ENCODE measurements at places on chromosomes 3 and 15.

- no peak for DNase-seq
Measured at GRCh38 chr15:48190932-48191573, 412 bp upstream of the CTXN2 start.

DNA sequence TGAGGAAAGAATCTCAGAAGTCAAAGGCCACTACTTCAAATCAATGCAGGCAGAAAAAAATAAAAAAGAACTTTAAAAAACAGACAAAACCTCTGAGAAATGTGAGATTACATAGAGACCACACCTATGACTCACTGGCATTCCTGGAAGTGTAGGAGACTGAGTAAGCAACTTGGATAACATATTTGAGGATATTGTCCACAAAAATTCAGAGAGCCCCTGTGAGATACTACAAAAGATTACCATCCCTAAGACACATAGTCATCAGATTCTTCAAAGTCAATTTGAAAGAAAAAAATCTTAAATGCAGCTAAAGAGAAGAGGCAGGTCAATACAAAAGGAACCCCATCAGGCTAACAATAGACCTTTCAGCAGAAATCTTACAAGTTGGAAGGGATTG lies 887.3 kb downstream of the NTRK3 start:
- DNase-seq, result no peak

DNA sequence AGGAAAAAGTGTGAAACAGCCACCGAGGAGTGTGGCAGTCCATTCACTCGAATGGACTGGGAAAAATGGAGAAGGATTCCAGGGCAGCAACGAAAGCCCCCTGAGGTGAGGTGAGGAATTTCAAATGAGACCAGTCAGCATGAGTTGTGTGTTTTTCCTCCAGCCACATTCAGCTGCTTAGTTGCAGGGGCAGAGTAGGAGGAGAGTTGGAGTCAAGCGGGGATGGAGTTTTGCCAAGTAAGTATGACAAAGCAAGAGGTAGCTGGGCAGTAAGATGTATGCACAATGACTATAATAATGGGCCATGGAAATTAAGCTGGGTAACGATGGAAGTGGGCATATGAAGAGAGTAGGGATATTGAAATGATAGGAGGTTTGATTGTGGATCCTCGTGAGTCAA lies 64.4 kb downstream of the CCDC54 start:
- no peak for DNase-seq

- no peak for DNase-seq
Measured at GRCh38 chr3:41580274-41580959, 381.1 kb downstream of the CTNNB1 start.

DNA sequence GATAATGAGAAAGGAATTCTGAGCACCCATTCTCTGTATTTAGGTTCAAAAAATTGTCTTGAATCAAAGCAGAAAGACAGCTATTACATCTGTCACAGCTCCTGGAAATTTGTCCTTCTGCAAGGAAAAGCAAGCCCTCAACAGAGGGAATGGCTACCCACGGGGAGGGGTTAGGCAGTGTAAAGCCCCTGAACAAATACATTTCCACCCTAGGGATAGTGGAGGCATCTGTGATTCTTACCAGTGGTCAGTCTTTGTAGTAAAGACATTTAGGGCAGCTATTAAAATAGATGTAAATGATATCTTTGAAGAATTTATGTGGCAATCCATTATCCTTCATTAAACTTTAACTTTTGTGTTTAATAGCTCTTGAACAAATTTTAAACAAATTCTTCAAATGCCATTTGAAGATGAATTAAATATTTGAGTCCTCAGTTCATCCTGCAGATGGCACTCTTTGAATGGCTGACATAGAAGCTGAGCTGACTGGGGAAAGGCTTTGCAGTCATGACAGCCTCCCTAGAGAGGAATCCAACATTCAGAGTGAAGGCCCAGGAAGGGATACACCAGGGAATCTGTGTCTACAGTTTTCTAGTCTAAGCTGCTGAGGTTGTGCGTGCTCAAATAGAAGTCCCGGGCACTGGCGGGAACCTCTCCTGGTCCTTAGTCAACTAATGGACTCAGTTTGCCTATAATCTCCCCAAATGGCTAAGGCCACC lies 359.7 kb upstream of the ROPN1 start:
- peak; percentile 27 for DNase-seq

GRCh38 chr15:40558952-40559742 lies 5.7 kb downstream of the CCDC32 start:
- DNase-seq, result no peak

GRCh38 chr15:41691471-41691870 lies 31.3 kb downstream of the MGA start:
- DNase-seq, result no peak

DNA sequence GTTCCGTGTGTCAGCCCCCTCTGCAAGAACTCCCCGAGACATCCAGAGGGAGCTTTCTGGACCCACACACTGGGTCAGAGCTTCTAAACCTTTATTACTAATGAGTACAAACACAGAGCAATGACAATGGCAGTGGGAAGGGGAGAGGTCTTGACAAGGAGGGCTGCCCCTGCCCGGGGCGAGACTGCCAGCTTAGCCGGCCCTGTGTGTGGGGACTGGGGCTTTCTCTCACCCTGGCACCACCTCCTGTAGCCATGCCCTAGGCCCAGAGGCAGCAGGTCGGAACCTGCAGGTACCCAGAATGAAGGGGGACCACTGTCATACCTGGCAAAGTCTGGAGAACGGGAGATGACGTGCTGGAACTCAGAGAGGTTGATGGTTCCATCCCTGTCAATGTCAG lies 3.1 kb downstream of the CIB1 start:
- no peak for DNase-seq

- no peak for DNase-seq
Measured at GRCh38 chr3:47186285-47186684, 22.4 kb upstream of the SETD2 start.

DNA sequence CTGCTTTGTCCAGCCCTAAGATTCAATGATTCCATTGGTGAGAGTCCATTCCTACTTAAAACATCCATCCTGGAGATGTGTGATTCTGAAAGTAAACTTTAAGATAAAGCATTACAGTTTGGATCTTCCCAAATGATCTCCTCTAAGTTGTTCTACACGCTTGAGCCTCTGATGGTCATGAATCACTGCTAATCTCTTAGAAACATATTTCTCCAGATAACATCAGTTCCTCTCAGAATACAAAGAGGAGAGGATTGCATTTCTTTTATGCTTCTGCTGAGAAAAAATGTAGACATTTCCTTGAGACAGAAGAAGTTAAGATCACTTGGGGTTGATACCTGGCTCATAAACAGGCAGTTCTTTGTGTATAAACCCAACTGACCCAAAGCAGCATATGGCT lies 281.2 kb upstream of the DPH6 start:
- no peak for DNase-seq
